Brain pericyte (primary cell): ENCODE measurements at places on chromosomes 7 and 10.

GRCh38 chr10:90096196-90096595 is 394.8 kb downstream of the KIF20B start:
- no peak for DNase-seq

DNA sequence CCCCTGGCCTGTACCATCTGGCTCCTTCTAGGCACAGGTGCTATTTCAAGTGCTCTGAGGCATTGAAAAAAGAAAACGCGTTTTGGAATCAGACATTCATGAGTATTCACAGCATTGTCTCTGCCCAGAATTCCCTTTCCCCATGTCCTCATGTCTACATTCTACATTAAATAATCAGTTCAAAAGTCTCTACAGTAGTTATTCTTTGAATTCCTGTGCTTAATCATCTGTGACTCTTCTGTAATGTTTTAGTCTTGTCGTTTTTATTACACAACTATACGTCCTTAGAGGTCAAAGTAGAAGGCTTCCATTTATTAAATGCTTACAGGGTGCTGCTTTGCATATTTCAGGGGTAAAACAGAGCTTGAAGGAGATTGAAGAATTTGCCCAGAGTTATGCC is 95.7 kb downstream of the BICC1 start:
- DNase-seq, result no peak

GRCh38 chr7:42023262-42023661 is 213.7 kb downstream of the GLI3 start:
- no peak for DNase-seq

- DNase-seq, result no peak
Observed at GRCh38 chr10:17454161-17455014, at the start of gene ST8SIA6. ST8SIA6 (minus strand) TSS chr10:17454595; CDS start chr10:17454255, 340 bp downstream.

DNA sequence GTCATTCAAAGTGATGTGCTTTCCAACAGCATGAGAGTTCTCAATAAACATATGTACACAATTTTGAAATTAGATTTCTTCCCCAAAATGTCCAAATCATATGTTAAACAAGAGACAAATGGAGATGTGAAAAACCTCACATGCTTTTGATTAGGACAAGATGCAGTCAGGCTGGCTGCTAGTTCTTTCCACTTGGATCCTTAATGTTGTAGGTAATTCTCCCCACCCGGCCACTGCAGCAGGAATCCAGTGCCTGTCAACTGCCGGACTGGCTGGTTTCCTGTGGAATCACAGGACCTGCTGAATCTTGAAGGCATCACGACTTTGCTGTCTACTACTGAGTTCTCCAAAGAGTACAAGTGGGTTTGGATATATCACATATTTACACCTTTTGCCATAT is 138.6 kb upstream of the AKR1E2 start:
- DNase-seq, result no peak

DNA sequence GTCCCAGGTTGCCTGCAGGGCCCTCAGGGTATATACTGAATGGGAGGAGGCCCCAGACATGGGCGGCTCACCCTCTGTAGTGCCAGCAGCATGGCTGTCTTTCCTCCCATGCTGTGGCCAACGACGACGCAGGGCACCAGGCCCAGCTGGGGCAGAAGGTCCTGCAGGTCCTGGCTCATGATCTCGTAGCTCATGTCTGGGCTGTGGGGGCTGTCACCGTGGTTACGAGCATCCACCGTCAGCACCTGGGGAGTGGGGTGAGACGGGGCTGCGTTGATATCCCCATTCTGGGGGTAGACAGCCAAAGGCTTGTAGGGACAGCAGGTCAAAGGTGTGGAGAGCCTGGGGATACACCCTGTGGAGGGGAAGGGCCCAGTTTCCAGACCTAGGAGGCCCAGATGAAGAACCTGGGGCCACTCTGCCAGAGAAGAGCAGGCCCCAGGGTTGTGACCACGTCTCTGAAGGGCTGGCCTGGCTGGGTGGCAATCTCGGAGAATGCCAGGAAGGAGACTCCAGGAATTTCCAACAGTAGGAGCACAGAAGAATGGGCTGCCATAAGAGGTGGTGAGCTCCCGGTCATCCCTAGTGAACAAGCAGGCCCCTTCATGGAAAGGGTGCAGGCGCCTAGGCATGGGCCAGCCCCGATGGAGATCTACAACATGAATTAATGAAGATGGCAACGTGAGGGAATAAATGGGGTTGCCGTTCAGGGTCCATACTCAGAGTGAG is 947 bp downstream of the ABHD11 start:
- DNase-seq, result no peak

DNA sequence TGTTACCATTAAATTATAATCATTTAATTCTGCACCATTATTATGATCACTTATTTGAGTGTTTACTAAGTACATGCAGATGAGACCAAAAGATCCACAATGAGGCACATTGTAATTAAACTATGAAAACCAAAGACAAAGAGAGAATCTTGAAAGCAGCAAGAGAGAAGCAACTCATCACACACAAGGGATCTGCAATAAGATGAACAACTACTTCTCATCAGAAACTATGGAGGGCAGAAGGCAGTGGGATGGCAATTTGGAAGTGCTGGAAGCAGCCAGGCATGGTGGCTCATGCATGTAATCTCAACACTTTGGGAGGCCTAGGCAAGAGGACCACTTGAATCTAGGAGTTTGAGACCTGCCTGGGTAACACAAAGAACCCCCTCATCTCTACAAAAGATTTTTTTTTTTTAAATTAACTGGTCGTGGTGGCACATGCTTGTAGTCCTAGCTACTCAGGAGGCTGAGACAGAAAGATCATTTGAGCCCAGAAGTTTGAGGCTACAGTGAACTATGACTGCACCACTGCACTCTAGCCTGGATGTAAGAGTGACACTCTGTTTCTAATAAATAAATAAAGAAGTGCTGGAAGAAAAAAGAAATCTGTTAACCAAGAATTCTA is 47.7 kb downstream of the CDK6 start:
- DNase-seq, result no peak

- DNase-seq, result no peak
Observed at GRCh38 chr10:23834091-23834490, 374.8 kb upstream of the KIAA1217 start.

- DNase-seq, result no peak
Observed at GRCh38 chr7:108001764-108002725, 916 bp downstream of the LAMB1 start.

- DNase-seq, result no peak
Observed at GRCh38 chr10:62745581-62745980, 58.9 kb upstream of the ADO start.

- no peak for DNase-seq
Observed at GRCh38 chr7:29424295-29424983, 139.2 kb upstream of the PRR15 start.
